ENCODE measurements at places on chromosomes 5 and 9.

- no peak for DNase-seq
These were observed 41.5 kb downstream of the FOXI1 start for GRCh38 chr5:170147051-170147752.

GRCh38 chr5:73617510-73618279 is 8.3 kb upstream of the ARHGEF28 start:
- no peak for DNase-seq

- no peak for DNase-seq
These were observed 82.4 kb downstream of the SNCAIP start for GRCh38 chr5:122394284-122394930.

- no peak for DNase-seq
These were observed 1044.8 kb downstream of the DTWD2 start for GRCh38 chr5:117943541-117943940.

- DNase-seq: no peak
These were observed 144.5 kb downstream of the SEC61B start for GRCh38 chr9:99366621-99367020.

DNA sequence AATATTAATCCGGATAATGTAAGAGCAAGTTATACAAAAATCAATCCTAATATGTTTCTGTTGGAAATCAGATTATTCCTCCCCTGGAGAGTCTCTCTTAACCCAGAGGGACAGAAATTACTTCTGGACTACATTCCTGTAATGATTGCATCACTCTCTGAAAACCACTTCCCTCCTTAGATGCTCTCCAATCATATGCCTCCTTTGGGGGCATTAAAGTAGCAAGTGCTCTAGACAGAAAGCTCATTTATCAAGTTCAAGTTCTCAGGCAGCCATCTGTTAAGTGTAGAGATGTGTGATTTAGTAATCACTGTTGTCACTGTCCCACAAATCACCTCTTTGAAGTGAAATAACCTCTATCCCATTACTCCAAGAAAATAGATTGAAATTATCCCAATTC is 247.1 kb downstream of the SLCO4C1 start:
- DNase-seq: no peak

DNA sequence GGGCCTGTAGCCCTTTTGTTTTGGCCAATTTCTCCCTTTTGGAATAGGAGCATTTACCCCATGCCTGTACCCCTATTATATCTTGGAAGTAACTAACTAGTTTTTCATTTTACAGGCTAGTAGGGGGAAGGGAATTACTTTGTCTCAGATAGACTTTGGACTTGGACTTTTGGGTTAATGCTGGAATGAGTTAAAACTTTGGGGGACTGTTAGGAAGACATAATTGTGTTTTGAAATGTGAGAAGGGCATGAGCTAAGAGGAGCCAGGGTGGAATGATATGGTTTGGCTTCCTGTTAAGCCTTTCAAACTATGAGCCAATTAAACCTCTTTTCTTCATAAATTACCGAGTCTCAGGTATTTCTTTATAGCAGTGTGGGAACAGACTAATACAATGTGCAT is 168.1 kb downstream of the FGF1 start:
- no peak for DNase-seq

GRCh38 chr9:125038166-125038565 is 97.3 kb upstream of the GOLGA1 start:
- no peak for DNase-seq

GRCh38 chr9:81492710-81493447 is 196.5 kb downstream of the TLE1 start:
- no peak for DNase-seq

DNA sequence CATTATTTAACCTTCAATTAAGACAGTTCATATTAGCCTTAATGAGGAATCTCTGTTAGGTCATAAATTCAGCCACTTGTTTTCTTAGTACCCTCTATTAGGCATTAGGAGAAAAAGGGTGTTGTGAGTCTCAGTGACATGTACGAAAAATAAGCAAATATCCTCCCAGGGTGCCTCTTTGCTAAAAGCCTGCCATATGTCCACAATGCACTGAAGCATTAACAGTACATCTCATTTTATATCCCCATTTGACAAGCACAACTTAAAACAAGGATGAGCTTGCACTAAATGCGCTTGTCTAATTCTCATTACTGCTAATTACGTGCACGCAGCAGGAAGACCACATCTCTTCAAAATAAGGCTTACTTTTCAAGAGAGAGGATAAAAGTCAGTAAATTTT is 48.4 kb upstream of the SRFBP1 start:
- DNase-seq: no peak

DNA sequence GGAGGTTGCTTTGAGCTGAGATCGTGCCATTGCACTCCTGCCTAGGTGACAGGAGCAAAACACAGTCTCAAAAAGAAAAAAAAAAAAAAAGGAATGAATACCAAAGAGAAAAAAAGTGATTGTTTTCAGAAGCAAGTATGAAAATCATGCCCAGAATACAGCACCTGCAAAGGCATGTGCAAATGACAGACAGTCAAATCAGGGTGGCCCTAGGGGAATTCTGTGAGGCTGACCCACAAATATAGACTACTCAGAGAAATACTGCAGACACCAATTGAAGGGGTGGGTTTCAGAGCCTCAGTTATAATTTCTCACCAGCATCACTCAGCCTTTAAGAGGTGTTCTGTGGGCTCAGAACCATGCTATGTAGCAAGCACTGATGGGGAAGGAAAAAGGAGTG is 28.6 kb downstream of the DCAF12 start:
- no peak for DNase-seq

DNA sequence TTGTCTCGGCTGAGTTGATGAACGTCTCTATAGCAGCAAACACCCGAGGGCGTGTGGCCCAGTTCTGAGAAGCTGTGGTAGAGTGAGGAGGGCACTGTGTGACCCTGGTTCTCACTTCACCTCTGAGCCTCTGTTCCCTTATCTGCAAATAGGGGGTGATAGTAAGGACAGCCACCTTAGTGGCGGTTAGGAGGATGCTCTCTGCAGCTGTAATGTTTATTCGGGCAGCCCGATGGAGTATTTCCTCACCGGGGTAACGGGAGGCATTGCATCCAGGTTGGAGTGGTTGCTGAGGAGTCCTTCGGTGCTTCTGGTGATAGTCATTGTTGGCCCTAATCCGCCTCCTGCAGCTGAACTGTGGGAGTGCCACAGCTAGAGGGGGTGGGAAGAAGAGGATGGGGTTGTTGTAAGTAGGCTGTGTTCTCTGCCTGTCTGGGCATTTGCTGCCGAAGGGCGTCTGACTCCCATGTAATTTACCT is 13.9 kb downstream of the PRRC2B start:
- peak; percentile 67 for DNase-seq

DNA sequence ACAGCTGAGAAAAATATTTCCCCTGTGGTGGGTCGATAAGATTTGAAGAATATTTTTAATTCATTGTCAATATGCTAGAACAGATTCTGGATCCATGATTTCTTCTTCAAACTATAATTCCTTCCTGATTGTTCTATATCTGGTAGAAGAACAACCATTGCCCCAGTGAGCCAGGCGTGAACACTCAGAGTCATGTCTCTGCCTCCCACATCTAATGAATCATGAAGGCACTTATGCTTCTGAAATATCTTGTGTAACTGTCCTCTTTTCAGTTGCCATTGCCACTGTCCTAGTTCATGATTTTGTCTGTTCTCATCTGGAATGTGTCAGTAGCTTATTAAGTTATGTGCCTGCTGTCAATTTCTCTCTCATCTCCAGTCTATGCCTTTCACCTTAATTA is 40.0 kb downstream of the GABRG2 start:
- DNase-seq: no peak

DNA sequence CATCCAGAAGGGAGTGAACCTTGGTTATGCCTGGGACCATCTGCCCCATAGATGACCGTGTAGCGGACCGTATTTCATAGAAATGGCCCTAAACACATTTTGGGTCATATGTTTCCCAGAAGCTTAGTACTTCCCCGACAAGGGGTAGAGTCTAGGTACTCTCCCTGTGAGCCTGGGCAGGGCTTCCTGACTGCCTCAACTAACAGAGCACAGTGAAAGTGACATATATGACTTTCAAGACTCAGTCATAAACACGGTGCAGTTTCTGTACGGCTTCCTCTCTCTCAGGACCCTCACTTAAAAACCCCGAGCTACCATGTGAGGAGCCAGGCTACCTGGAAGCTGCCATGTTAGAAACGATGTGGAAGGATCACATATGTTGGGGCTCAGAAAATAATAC is 20.9 kb downstream of the C9orf57 start:
- DNase-seq: no peak

- no peak for DNase-seq
These were observed 22.5 kb downstream of the NEK6 start for GRCh38 chr9:124280176-124280691.

DNA sequence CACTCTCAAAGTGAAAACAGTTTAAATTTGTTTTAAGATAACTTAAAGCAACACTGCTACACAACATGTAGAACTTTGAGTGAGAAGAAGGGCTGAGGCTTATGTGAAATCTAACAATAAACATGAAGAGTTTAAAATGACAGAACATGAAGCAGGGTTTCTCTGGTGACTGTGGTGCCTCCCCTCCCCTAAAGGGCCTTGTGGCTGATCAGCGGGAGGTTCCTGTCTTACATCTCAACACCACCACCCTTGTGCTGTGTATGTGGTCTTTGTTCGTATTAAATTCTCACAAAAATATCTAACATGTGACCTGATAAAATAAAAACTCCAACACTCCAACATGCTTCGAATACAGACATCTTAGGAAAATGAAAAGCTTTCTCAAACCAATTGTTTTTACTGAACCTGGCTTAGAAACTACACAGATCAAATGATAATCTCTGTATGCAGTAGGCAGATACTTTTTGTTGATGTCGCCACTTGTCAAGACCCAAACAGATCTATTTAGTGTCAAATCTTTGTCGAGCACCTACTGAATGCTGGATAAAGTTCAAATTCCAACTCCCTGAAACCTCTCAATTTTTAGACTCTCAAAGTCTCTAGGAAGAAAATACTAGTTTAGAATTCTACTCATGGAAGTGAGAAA is 9.9 kb upstream of the IQGAP2 start:
- DNase-seq: no peak
